ENCODE measurements at places on chromosomes 2 and 18. TPM values are rescaled to one million over a fixed set of nuclear protein-coding genes. Genes with fewer than 3 reads are reported as not detected.

The ANKRD30BL gene
- total RNA-seq, result 0.14 TPM

The NAT8 gene
- not detected for total RNA-seq

The NOSTRIN gene
- total RNA-seq, result under 0.01 TPM

The IL1B gene
- total RNA-seq, result 183 TPM

The RND3 gene
- total RNA-seq, result 269 TPM

The OR6B2 gene
- not detected for total RNA-seq

The CACNB4 gene
- under 0.01 TPM for total RNA-seq

The ALLC gene
- not detected for total RNA-seq

The IL1F10 gene
- not detected for total RNA-seq

The MALT1 gene
- total RNA-seq, result 37.8 TPM

The ACMSD gene
- not detected for total RNA-seq

The RABL2A gene
- 10.3 TPM for total RNA-seq

The ATOH8 gene
- 10.9 TPM for total RNA-seq

The CIB4 gene
- not detected for total RNA-seq

The CFAP221 gene
- total RNA-seq, result not detected

The TIGD1 gene
- 5.4 TPM for total RNA-seq

The SPP2 gene
- total RNA-seq, result not detected

The TBR1 gene
- under 0.01 TPM for total RNA-seq

The SIX3 gene
- not detected for total RNA-seq

The HOXD11 gene
- total RNA-seq, result 0.22 TPM

The VWC2L gene
- not detected for total RNA-seq

The CLASP1 gene
- 44.6 TPM for total RNA-seq

The ANKRD29 gene
- 0.22 TPM for total RNA-seq

The SLC5A7 gene
- total RNA-seq, result not detected

The THOC1 gene
- total RNA-seq, result 49.2 TPM

The NRP2 gene
- 132 TPM for total RNA-seq

The MATN3 gene
- 2.3 TPM for total RNA-seq
